ENCODE measurements at places on chromosomes 5 and 9.

GRCh38 chr5:78824831-78825281 is 160.3 kb downstream of the ARSB start:
- DNase-seq, result no peak

GRCh38 chr9:113380869-113381378 is 4.1 kb upstream of the HDHD3 start:
- no peak for DNase-seq

GRCh38 chr9:89194421-89195130 is 16.0 kb upstream of the SHC3 start:
- DNase-seq, result no peak

GRCh38 chr9:113290052-113290607 is 13.0 kb downstream of the RNF183 start:
- DNase-seq, result no peak
